ENCODE measurements at places on chromosomes 11 and 22.

DNA sequence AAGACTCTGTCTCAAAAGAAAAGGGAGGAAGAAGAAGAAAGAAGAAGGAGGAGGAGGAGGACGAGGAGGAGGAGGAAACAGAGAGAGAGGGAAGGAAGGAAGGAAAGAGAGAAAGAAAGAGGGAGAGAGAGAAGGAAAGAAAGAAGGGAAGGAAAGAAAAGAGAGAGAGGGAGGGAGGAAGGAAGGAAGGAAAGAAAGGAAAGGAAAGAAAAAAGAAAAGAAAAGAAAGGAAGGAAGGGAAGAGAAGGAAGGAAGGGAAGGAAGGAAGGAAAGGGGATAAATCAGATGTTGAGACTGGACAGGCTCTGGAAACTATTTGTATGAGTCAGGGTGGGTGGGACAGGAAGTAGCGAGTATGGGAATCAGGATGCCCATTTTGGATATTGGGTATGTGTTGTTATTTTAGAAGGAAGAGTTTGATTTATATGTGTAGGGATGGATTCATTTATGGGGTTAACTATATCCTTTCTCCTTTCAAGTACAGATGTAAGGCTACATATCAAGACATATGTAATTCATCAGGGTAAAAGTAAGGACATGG lies 6.0 kb upstream of the RPL3 start:
- no peak for DNase-seq

GRCh38 chr11:12842933-12843636 lies 166.0 kb upstream of the RASSF10 start:
- DNase-seq = peak; percentile 54

GRCh38 chr22:44881624-44882023 lies 128.2 kb downstream of the PHF21B start:
- DNase-seq = no peak

GRCh38 chr11:73163638-73164174 lies 21.6 kb upstream of the FCHSD2 start:
- DNase-seq = no peak

DNA sequence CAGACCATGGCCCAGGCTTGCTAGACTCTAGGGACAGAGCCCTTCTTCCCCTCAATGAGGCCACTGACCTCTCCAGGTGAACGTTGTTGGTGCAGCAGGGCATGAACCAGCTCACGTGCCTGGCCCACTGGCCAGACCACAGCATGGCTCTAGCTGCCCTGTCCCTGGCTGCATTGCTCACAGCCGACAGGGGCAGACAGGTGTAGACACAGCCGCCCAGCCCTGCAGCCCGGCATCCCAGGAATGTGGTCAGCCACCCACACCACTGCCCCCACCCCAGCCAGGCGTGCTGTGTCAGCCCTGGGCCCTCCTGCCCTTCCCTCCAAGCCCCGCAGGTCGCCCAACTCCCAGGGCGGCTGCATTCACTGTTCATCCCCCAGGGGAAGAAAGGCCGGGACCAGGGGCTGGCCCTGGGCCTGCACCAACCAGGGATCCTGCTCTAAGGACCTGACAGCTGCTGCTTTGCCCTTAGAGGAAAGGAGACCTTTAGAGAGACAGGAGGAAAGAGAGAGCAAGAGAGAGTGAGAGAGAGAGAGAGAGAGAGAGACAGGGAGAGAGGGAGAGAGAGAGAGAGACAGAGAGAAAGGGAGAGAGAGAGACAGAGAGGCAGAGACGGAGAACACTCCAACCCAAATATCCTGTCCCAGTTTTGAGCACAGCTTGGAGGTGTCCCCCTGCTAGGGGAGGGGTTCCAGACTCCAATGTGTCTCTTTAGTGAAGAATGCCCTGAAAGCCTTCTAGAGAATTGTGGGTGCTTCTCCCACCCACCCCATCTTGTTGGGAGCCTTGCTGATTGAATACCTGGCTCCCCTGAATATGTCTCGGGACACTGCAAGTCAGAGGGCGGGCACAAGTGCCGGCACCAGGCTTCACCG lies 44.2 kb upstream of the LINC01488 start:
- DNase-seq = no peak

GRCh38 chr22:42158456-42159132 lies 28.0 kb upstream of the CYP2D6 start:
- no peak for DNase-seq

DNA sequence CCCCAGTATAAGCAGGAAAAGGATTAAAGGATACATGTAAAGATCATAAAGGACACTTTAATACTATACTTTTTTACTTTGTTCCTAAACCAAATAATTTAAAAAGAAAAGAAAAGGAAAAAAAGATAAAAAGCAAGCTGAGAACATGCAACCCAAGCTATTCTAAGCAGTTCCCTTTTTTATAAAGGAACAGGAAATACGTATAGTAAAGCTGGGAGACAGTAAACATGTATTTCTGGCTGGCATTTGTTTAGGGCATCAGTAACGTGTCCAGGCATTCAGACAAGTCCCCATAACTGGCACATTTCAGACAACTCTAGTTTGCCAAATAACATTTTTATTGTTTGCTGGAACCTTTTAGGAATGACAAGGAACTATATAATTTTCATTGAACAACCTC lies 24.9 kb downstream of the BCO2 start:
- no peak for DNase-seq

- peak; percentile 49 for DNase-seq
Measured at GRCh38 chr11:65555693-65556231, 2.4 kb downstream of the LTBP3 start.

DNA sequence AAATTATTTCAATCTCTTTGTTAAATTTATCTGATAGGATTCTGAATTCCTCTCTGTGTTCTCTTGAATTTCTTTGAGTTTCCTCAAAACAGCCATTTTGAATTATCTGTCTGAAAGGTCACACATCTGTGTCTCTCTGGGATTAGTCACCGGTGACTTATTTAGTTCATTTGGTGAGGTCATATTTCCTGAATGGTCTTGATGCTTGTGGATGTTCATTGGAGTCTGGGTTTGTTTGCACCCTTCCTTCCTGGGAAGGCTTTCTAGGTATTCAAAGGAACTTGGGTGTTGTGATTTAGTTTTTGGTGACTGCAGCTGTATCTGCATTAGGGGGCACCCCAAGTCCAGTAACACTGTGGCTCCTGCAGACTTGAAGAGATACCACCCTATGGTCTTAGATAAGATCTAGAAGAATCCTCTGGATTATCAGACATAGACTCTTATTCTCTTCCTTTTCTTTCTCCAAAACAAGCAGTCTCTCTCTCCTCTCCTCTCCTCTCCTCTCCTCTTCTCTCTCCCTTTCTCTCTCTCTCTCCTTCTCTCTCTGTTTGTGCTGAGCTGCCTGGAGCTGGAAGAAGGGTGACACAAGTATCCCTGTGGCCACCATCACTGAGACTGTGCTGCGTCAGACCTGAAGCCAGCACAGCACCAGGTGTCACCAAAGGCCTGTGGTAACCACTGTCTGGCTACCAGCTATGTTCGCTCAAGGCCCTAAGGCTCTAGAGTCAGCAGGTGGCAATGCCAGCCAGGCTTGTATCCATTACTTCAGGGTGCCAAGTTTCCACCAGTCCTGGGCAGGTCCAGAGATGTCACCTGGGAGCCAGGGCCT lies 3.3 kb upstream of the HEPN1 start:
- no peak for DNase-seq

GRCh38 chr11:128047026-128047425 lies 540.3 kb downstream of the ETS1 start:
- DNase-seq = no peak
